ENCODE measurements at places on chromosomes 12 and 14.

DNA sequence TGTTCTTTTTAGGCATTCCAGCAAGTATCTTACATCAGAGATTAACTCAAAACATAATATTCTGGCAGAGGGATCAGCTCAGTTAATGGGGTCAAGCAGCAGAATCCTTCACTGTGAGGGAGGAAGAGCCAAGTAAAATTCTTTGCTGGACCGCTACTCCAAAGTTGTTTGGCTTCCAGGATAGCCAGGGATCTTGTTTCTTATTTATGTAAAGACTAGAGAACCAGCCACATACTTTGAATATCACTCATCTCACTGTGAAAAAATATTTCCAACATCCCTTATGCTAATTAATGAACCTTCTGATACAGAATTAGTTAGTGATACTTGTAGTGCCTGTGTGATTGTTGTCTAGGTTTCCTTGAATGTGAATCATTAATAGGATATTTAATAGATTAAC is 94.2 kb downstream of the PLEKHA5 start:
- DNase-seq, result no peak

DNA sequence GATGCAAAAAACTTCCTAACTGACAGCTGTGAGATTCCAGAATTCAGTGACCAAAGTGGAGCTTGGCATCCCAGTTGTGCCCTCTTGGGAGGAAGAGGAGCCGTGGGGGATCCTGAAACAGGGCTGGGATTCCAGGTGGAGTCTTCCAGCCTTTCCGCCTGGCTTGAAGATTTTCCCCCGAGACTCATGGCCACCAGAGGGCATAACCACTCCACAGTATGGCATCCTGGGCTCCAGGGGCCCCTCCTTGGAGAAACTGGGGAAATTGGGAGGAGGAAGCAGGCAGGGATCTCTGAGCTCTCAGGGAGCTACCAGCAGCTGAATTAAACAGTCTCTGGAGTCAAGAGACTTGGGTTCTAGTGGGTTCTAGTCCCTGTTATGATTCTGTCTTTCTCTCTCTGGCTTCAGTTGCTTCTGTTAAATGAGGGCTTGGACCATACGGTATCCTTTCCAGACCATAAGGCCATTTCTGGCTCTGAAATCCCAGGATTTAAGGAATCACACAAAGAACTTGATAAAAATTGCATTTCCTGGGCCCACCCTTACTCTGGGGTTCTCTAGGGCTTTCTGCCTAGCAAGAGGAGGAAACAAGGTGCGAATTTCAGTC is 2.6 kb upstream of the TAMALIN start:
- peak; percentile 2 for DNase-seq

DNA sequence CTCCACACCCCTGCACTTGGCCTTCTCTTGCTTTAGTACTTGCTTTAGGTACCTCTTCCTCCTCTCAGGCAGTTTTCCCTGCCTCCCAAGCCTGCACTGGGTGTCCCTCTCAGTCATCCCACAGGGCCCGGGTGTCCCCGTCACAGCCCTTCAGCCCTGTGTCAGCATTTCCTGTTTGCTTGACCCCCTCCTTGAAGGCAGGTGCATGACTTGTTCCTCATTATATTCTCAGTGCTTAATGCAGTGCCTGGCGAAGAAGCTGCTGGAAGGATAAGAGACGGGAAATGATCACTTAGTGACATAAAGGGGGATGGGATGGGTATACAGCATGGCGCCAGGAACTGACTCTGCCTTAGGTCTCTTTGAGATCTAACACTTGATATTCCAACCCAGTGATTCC is 61.5 kb downstream of the IQSEC3 start:
- DNase-seq, result no peak

DNA sequence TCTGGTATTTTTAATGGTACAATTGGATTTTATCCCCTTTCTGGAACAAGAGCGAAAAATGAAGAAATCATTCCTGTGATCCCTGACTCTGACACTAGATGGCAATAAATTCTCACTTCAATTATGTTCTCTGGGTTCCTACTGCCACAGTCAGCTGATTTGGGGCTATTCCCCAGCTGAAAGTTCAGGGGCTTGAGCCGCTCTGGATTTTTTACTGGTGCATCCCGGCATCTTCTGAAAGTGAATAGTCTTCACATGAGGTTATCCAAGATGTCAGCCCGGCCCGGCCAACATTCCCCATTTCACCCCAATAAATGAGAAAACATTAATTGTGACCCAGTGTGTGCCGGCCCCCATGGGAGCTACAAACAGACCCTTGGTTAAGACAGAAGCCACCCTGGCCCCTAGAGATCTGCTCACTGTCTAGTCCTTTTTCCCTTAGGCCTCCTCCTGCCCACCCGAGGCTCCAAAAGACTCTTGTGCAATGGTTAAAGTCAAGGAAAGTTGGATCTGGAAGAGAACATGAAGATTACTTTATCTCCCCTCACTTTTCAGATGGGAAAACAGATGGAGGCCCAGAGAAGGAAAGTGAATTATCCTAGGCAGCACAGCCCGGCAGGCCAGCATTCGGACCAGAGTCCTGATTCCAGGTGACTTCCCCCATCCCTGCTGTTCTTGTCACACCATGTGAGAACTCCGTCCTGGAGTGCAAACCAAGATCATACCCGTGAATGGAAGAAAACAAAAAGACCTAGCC is 20.8 kb downstream of the CKAP4 start:
- DNase-seq, result peak; percentile 48

GRCh38 chr12:88918161-88918560 is 337.9 kb upstream of the KITLG start:
- no peak for DNase-seq

GRCh38 chr12:117662220-117662619 is 300.8 kb upstream of the NOS1 start:
- no peak for DNase-seq

All from NCI-H1105 (cell line).